ENCODE measurements at places on chromosomes 16 and 17.

DNA sequence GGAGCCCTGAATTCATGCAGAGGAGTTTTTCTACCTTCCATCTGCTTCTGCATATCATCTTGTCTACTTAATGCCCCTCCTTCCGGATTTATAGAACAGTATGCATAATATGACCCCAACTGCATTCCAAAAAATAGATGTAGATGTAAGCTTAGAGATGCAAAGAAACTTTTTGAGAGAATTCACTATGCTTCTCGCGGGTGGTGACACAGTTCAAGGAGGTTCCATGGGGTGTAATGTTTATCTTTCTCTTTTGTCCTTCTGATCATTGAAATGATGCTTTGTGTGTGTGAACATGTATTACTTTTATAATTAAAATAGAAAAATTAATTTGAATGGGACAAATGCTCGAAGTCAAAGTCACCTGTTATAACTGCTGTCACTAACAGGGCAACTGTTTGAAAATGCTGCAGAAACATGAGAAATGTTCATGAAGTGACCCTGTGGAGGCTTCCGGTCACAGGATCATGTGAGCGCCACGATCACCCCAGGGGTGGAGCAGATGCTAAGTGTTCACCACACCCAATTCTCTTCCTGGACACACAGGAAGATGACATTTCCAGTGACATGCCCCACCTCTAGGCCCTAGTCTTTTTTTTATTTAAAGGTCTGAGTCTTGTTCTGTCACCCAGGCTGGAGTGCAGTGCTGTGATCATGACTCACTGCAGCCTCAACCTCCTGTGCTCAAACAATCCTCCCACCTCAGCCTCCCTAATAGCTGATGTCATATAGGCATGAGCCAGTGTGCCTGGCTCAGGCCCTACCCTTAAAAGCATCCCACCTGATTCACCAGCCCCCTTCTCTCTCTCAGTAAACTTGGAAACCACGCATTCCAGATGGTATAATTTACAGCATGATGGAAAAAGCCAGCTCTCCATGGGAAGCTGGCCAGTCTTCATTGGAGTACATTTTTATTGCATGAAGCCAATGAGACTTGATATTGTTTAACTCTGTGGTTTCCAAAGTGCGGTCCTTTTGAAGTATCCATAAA lies 21.0 kb upstream of the AGRP start:
- no peak for DNase-seq

DNA sequence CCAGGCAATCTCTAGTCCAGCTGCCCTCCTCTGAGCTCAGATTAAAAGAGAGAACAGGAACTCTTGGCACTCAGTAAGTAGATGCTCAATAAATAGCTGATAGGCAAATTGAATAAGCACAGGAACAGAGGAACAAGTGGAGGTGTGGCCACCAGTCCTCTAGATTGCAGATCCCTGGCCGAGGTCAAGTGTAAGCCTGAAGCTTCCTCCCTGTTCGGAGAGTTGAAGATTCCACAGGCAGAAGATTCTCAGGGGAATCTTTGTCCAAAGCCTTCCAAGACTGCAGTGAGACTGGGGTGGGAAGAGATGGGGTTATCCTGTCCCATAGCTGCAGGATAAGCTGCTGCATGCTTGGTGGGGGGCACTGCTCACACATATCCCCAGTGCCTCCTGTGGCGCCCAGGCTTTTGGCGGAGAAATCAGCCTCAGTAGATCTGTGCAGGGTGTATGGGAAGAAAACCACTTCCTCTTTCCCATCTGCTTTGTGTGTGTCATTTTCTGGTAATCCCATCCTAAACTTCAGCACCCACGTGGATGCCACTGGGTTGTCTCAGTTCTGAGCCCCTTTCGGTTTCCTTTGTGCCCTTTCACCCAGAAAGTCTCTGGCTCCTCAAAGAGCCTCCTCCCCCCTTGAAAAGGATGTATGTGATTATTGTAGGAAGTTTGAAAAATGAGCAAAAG lies 12.1 kb downstream of the CD300A start:
- no peak for DNase-seq

DNA sequence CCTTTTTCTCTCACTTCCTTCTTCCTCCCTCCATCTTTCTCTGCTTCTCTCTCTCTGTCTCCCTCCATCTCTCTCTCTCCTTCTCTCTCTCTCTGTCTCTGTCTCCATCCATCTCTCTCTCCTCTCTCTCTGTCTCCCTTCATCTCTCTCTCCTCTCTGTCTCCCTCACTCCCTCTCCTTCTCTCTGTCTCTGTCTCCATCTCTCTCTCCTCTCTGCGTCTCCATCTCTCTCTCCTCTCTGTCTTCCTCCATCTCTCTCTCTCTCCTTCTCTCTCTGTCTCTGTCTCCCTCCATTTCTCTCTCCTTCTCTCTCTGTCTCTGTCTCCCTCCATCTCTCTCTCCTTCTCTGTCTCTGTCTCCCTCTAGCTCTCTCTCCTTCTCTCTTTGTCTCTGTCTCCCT lies 194.1 kb downstream of the GSG1L start:
- DNase-seq: no peak

DNA sequence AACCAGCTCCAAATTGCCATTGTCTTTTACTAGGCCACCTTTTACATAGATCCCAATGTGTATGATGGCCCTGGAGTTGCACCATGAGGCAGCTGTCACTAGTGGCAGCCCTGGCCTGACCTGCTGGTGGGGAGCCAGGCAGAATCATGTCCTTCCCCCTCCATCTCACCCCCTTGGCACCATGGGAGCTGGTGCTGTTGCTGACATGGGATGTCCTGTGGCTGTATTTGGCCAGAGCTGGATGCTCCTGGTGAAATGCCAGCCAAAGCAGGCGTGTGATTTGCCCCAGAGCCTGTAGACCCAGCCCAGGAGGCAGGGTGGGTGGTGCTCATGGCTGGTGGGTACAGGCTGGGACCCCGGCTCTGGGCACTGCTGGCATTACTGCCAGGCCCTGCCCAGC lies 18.6 kb downstream of the SLC12A3 start:
- no peak for DNase-seq

DNA sequence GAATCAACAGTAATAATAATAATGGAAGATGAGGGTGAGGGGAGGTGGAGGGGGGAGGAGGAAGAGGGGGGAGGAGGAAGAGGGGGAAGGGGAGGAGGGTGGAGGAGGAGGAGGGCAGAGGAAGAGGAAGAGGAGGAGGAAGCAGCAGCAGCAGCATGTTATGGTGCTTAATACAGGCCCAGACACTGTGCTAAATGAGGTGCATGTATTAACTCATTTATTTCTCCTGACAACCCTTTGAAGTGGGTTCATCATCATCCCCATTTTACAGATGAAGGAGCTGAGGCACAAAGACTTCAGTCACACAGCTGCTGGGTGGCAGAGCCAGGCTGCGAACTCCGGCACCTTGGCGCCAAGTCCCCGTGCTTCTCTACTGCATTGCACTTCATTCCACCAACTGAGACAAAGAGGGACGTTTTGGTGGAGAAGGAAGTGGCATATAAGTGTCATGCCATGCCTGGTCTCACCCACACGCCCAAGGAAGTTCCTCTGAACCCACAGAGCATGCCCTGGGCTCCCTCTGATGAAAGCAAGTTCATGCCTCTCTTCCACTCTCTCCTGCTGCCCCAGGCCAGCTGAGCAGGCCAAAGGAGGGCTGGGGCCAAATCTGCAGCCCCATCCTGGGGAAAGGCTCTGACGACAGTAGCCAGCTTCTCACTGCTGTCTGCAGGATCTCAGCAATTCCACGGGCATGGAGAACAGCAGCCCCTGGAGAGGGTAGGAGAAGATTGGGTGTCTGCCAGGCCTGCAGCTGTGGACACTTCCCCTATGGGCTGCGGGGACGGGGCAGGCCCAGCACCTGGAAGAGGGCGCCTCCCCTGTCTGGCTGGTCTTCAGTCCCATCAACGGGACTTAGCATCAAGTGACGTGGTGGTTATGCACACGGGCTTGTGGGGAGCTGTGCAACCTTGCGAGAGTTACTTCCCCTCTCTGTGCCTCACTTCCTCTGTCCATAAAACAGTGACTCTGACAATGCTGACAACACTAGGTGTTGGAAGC lies 21.8 kb downstream of the XYLT1 start:
- DNase-seq: no peak

- DNase-seq: no peak
These were observed 92.0 kb downstream of the PRKCB start for GRCh38 chr16:23927796-23928195.

DNA sequence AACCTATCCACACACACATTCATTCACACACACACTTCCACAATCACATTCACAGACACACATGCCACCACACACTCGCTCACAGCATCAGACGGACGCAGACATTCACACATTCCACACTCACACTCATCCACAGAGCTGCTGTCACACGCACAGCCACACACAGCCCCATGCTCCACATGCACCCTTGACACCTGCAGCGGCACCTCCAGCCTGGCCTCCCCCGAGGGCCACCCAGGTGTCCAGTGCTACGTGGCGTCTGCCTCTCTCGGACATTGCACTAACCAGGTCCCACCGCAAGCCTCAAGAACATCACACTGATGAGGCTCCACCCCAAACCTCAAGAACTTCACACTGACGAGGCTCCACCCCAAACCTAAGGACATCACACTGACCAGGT lies 155.2 kb downstream of the RBFOX3 start:
- DNase-seq: no peak

GRCh38 chr17:58267347-58268324 lies 13.1 kb downstream of the MPO start:
- DNase-seq: no peak

GRCh38 chr17:32331243-32332040 lies 10.5 kb downstream of the C17orf75 start:
- no peak for DNase-seq

- DNase-seq: no peak
These were observed 701 bp upstream of the MRC2 start for GRCh38 chr17:62626719-62627218.

- DNase-seq: no peak
These were observed 123.5 kb upstream of the ZFHX3 start for GRCh38 chr16:73171380-73171779.

DNA sequence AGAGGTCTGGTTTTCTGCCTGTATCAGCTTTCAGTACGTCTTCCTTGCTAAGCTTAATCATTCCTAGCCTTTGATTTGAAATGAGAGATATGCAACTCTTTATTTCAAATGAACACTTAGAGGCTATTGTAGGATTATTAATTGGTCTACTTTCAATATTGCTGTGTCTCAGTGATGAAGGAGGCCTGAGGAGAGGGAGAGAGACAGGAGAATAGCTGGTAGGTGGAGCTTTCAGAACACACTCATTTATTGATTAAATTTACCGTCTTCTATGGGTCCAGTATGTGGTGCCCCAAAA lies 187.0 kb downstream of the BCAS3 start:
- no peak for DNase-seq

DNA sequence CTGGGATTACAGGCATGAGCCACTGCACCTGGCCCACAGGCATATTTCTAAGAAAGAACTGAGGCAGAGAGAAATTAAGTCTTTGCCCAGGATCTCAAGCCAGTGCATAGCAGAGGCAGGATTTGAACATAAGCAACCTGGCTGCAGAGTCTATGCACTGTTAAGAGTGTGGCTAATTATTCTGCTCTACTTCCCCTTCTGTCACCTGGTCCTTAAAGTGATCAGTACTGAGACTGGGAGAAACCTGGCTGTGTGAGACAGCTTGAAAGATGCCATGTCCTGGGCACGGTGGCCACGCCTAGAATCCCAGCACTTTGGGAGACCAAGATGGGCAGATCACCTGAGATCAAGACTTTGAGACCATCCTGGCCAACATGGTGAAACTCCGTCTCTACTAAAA lies 58.1 kb downstream of the IQCK start:
- no peak for DNase-seq

DNA sequence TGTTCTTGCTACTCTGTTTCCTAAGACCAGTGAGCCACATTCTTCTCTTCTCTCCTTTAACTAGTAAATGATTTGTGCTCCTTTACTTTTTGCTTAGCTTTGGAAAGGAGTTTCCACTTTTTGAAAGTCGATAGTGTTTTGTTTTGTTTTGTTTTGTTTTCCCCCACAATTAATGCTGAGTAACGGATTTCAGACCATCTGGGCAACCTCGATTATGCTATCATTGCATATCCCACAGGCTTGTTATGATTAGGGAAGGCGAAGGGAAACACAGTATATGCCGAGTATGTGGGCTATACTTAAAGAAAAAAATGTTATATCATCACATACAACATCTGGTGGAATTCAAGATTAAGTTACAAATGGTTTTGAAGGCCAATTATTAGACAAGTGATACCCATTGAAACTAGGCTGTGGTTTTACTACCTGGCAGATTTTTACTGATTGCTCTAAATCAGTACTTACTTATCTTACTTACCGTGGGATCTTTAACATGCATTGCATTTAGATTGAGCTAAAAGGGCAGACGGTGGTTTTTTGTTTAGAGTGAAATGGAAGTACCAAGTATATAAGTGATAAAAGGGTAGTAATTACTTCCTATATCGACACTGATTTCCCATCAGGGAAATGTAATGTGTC lies 361.3 kb upstream of the SOX9 start:
- DNase-seq: no peak

- no peak for DNase-seq
These were observed 85.7 kb upstream of the XYLT1 start for GRCh38 chr16:17556276-17557052.

DNA sequence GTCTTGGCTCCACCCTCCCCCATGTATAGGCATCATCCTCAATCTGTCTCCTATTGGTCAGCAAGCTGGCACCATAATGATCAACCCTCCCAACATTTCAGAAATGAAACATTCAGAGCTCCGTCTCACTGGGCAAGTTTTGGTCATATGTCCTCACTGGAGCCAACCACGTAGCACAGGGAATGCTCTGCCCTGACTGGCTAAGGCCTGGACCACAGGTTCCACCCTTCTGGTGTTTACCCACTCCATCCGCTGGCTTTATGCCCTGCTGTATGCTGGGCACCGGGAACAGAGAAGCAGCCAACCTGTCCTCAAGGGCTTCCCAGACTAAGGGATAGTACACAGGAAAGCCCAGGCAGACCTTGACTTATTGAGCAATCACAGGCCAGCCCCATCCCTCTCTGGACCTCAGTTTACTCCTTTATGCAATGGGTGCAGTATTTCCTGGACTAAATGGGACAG lies 20.5 kb downstream of the MYO15A start:
- no peak for DNase-seq

GRCh38 chr16:23867566-23867965 lies 31.8 kb downstream of the PRKCB start:
- DNase-seq: no peak

DNA sequence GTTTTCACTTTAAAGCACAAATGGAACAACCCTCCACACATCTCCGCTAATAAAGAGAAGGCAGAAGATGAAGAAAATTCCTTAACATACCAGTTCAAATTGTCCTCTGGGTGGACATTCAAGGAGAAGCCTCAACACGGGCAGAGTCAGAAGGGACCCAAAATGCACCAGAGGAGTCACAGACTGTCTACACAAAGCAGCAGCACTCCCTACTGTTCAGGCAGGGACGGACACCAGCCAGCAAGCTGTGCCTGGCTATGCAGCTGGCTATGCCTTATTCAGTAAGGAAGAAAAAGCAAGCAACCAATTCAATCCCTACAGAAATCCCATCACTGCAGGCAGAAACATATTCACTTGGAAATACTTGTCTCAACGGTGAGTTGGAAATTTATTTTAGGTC lies 8.1 kb downstream of the DNAJC7 start:
- no peak for DNase-seq

GRCh38 chr17:83078378-83079351 lies 744 bp upstream of the METRNL start:
- no peak for DNase-seq
